Activated CD4-positive, alpha-beta T cell treated with anti-CD3 and anti-CD28 coated beads for 24 hours (primary cell): ENCODE measurements at places on chromosomes 11 and 22.

DNA sequence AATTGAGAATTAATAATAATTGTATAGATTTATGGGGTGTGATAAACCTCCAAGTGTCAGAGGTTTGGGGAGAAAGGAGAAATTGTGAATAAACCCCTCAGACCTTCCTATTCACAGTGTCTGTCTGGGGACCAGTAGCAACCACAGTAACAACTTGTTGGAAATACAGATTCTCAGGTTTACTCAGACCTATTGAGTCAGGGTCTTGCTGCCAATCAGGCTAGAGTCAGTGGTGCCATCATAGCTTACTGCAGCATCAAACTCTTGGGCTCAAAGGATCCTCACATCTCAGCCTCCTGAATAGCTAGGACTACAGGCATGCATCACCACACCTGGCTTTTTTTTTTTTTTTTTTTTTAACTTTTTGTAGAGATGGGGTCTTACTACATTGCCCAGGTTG is 17.3 kb downstream of the SLC3A2 start:
- DNase-seq = no peak

GRCh38 chr11:117950301-117950700 is 21.1 kb upstream of the TMPRSS13 start:
- DNase-seq = no peak

- no peak for DNase-seq
These were observed 10.1 kb downstream of the PRR14L start for GRCh38 chr22:31739795-31740201.

DNA sequence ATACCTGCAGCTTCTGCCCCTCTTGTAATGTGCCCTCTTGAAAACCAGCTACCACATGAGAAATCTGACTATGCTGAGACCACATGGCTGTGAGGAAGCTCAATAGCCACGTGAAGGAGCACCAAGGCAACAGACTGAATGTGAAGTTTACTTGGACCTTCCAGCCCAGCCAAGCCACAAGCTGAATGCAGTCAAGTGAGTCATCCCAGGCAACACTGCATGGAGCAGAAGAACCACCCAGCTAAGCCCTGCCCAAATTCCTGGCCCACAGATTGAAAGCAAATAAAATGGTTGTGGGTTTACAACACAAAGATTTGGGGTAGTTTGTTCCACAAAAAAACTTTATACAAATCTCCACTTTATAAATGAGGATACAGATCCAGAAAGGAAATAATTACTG is 114.5 kb downstream of the TIMP3 start:
- DNase-seq = no peak

GRCh38 chr22:23179381-23180299 is 669 bp upstream of the BCR start:
- DNase-seq = no peak

DNA sequence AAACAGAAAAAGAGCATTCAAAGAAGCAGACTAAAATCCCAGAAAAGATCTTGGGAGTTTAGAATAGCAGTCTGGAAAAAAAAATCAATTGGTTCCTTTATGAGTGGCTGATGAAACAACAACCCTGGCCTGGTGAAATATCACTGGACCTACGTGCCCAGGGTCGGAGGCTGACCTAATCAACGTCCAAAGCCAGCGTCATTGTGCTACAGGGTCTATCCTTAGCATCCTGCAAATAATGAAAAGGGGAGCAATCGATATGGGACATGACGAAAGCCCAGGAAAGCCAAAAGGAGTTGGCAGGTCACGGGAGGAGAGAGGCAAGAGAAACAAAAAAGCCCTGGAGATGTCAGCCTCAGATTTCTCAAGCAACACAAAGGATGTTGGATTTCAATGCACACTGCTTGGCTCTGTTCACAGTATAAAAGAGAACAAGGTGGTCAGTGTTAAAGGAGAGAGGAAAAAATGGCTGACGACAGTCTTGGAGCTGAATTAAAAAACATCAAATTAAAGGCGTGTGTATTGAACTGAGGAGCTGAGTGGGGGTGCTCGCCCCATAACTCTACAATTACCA is 148.8 kb downstream of the BLID start:
- DNase-seq = no peak

DNA sequence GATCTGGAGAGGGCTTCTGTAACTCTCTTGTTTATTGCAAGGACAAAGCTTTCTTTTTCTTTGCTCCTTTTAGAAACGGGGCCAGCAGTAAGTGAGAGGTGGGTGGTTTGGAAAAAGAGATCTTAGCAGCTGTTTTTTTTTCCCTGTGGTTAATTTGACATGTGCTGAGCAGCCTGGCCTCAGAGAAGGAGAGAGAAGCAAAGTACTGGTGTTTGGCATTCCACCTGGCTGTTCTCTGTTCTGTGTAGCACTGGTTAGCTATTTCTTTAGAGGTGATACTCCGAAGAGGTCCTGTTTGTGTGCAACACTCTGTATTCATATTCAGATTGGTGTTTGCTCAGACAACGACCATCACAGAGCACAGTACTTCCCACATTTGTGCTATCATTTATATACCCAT is 80.8 kb upstream of the SORL1-AS1 start:
- DNase-seq = no peak

DNA sequence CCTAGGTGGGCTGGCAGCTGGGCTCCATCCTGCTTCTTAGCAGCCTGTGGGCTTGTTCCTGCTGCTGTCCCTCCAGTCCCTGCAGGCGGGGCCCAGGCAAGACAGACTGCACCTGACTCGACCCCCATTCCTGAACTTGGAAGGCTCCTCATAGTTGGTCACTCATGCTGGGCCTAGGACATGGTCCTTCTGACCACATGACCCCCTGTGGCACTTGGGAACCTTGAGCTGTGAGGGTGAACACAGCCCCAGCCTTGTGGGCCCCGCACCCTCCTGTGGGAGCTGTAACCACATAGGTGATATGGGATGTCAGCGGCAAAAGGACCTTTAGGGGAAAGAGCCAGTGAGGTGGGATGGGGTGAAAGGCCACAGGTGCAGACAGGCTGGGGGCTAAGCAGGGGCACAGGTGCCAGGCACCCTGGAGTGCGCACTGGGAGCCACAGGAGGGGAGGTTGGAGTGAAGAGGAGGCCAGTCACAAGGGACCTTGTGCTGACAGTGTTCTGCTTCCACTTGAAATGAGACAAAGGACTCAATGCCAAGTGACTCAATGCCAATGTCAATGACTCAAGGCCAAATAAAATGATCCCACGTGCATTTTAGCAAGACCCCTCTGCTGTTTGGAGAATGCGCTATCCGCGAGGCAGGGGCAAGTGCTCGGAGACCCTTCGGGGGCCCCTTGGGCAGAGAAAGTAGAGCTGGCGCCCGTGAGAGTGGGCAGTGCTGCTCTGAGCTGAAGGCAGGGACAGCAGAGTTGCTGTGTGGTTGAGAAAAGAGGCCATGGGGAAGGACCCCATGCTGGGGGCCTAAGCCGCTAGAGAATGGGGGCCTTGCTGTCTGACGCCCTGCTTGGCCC is 90.7 kb downstream of the MORC2 start:
- DNase-seq = no peak

- DNase-seq = no peak
These were observed 71.6 kb upstream of the ATXN10 start for GRCh38 chr22:45599836-45600577.

DNA sequence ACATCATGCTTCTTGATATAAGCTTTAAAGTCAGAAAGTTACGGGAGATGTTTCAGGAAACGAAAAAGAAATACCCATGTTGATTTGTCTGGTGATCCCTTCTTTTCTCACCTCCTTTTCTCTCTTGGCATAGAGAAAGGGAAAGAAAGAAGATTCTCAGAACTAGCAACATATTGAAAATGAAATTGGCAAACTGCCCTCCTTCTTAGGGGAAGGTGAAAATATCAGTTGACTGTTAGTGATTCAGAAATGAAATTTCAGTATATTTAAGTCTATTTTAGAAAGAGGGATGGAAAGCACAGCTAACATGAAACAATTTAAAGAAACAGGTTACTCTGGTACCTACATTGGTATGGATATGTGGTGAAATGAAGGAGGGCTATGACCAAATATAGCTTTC is 918.1 kb downstream of the METTL15 start:
- no peak for DNase-seq

- DNase-seq = no peak
These were observed 1.2 kb downstream of the ATXN10 start for GRCh38 chr22:45672564-45673481.

GRCh38 chr22:27107386-27107785 is 450.0 kb downstream of the MIAT start:
- no peak for DNase-seq

- no peak for DNase-seq
These were observed 555.3 kb downstream of the BUD13 start for GRCh38 chr11:116217441-116217840.

DNA sequence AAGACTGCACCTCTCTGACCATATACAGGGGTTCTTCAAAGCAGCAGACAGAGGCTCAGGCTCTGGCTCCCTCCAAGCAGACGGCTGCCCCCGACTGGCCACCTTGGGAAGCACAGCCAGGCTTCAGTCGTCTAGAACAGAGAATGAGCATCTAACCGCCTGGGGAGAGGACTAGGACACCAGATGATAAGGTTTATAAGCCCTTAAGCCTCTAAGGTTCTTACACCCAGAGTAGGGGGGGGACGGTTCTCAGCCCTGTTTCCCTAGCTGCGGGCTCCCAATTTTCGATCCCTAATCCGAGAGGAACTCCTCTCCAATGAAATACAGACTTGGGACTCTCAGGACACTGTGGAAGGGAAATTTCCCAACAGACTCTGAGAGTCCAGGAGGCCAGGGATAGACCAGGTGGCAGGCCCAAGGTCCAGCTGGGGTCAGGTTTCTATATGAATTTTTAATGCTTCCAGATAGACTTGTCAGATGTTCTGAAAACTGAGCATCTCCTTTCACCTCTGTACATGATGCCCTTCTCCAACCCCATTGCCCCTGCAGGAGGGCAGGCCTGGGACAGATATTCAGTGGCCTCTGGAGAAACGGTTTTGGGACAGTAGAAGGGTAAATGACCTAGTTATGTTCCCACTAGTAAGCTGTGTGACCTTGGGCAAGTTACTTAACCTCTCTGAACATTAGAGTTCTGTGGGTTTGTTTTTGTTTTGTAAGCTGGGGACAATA is 20.2 kb downstream of the RTN4RL2 start:
- DNase-seq = peak; percentile 58

DNA sequence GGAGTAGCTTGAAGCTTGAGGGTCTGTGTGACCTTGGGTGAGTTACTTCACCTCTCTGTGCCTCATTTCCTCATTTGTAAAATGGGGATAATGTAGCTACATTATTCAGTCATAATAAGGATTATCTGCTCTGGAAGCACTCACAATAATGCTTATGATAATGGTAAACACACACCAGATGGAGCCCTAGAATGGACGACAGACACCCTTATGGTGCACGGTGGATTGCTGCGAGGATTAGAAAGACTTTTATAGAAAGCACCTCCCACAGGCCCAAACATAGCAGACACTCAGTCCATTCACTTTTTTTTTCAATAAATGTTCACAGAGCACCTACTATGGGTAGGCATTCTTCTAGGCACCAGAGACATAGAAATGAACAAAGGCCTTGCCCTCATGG is 53.8 kb downstream of the LARGE1 start:
- DNase-seq = no peak

GRCh38 chr22:37986371-37986770 is 2.0 kb upstream of the SOX10 start:
- DNase-seq = no peak

GRCh38 chr22:46230262-46230901 is 19.7 kb downstream of the CDPF1 start:
- DNase-seq = no peak

- no peak for DNase-seq
These were observed 16.2 kb downstream of the MICAL3 start for GRCh38 chr22:18008136-18008535.

DNA sequence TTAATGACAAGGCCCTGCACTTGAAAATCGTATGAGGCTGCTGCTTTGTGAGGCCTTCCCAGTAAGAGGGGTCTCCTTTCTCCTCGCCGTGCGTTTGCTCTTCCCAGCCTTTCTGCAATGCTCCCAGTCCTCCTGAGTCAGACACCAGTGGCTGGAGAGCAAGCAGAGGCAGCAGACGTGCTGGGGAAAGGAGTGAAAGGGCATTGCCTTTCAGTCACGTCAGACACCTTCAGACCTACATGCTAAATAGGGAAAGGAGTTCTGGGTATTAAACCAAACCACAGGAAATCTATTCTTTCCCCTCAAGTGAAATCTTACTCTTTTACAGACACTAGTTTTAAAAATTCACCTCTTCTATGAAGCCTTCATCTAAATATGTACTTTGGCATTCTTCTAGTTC is 274.8 kb downstream of the NTM start:
- no peak for DNase-seq

DNA sequence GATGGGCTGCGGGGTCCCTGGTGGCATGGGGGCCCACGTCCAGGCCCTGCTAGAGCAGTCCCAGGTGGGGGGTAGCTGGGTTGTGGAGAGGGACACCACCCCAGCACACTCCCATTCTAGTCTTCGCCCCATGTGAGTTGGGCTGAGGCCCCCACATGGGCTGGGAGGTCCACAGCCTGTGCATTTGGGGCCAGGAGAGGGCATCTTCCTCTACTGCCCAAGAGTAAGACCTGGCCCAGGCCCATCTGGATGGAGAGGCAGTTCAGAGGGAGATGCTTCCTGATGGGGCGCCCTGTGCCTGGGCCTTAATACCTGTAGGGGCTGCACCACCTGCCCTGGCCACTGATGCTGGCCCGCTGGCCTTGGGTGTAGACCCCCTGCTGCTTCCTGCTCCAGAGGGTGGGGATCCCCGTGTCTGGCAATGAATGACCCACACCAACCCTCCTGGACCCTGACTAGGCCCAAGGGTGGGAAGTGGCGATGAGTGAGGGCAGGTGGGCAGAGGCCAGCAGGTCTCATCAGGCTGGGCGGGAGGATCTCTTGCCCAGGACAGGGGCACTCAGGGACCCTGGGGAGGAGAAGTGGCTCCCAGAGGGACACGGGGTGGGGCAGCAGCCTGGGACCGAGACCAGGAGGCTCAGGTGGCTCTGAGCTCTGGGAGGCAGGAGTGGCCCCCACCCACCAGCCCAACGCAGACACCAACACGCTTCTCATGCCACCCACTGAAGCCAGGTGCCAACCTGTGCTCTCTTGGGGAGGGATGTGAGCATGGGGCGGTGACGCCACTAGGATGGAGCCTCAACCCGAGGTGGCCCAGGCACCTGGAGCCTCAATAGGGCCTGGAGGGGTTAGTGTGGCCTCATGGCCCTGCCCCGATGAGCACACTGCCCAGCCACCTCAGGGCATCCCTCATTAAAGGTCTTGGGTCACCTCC is 17.4 kb upstream of the GNB1L start:
- DNase-seq = no peak

DNA sequence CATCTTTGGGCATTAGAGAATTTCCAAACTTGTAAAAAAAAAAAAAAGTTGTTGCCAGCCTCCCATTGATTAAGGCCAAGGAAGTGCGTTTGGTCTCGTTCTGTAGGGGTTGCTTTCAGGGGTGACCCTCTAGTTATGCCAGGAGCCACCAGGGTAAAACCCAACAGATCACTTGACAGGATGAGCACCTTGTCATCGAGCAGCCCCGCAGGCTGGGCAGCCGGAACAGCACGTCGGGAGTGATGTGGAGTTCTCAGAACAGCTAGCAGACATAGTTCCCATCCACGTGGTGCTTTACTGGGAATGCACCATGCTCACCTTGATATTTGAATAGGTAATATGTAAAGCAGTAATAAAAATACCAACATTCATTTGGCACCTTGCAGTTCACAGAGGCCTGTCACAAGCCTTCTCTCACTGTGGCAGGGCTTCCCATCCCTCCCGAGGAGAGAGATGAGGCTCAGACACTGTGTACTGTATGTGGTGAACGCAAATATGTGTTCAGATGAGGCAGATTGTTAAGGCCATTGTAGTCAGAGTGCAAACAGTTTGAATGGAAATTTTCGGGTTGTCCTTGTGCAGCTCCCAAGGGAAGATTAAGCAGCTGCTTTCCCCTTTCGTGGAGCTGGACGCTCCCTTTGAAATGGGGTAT is 70.9 kb upstream of the SORL1-AS1 start:
- DNase-seq = no peak
